Stimulated activated CD4-positive, alpha-beta T cell treated with anti-CD3 and anti-CD28 coated beads, TNF-alpha, amount 100 ng/mL, for 1 hour (primary cell): ENCODE measurements at places on chromosomes 1 and 21.

GRCh38 chr1:13820456-13820855 is 120.5 kb downstream of the PRDM2 start:
- no peak for DNase-seq

DNA sequence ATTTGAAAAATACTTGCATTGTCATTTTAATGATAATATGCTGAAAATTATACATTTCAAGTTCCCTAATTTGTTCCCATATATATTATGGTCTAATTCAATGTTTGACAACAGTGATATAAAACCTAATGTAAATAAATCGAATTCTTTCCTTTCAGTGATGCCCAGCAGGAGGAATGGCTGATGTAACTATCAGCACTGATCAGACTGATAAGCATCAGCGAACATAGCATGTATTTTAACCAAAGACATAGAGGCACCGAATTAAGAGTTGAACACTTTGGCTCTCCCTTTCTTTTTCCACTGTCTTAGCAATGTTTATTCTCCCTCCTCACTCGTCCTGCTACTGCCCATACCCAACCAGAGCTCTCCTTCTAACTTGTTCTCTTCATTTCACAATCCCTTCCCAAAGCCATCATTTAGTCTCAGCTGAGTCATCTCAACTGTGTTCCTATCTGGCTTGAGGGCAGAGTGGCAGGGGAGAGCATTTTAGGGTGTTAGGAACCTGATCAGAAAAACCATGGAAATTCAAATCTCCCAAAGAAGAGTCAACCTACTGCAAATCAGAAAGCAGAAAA is 58.8 kb upstream of the C1orf115 start:
- DNase-seq, result no peak

- DNase-seq, result no peak
Measured at GRCh38 chr21:38930853-38931252, 125.1 kb downstream of the ETS2 start.

- DNase-seq, result no peak
Measured at GRCh38 chr1:42957880-42958487, 684 bp downstream of the SLC2A1 start.

DNA sequence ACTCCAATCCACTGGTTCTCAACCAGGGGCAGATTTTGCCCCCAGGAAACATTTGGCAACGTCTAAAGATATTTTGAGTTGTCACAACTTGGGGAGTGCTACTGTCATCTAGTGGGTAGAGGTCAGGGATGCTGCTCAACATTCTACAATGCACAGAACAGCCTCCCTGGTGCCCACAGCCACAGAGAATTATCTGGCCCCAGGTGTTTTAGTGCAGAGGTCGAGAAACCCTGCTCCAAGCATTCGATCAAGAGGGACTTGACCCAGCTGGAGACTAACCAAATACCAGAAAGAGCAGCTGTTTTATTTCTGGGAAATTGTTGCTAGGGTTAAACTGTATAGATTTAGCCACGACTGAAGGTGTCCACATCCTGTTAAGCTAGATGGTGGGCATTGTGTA is 19.2 kb downstream of the CD247 start:
- DNase-seq, result no peak

DNA sequence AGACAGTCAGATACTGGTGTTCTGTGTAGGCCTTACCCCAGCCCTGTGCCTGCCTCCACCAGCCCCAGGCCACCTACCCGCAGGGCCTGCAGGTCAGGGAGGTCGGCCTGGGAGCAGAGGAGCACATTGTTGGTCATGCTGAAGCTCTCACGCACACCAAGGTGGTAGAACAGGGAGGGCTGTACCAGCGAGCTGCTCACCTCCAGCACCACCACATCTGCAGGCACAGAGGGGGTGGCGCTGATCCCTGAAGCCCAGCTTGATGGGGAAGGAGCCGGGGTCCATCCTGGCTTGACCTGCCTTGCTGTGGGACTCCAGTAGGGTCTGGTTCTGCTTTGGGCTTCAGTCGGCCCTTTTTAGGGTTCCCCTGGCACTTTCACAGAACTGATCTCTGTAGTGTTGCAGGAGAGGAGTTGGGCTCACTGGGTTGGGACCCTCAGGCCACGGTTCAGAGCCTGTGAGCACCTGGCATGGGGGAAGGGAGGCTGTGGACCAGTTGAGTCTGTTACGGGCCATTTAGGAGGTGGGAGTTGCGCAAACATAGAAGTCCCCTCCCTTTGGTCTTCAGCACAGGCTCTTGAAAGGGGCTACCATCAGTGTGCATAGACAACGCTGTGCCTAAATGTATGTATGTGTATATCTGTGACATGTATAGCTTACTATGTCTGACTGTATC is 1.9 kb downstream of the MAP3K6 start:
- DNase-seq, result no peak

- no peak for DNase-seq
Measured at GRCh38 chr21:39803393-39803792, 58.4 kb downstream of the IGSF5 start.

GRCh38 chr21:46442938-46443337 is 15.8 kb upstream of the DIP2A start:
- DNase-seq, result no peak

GRCh38 chr1:58436615-58437297 is 109.8 kb downstream of the OMA1 start:
- DNase-seq, result no peak

DNA sequence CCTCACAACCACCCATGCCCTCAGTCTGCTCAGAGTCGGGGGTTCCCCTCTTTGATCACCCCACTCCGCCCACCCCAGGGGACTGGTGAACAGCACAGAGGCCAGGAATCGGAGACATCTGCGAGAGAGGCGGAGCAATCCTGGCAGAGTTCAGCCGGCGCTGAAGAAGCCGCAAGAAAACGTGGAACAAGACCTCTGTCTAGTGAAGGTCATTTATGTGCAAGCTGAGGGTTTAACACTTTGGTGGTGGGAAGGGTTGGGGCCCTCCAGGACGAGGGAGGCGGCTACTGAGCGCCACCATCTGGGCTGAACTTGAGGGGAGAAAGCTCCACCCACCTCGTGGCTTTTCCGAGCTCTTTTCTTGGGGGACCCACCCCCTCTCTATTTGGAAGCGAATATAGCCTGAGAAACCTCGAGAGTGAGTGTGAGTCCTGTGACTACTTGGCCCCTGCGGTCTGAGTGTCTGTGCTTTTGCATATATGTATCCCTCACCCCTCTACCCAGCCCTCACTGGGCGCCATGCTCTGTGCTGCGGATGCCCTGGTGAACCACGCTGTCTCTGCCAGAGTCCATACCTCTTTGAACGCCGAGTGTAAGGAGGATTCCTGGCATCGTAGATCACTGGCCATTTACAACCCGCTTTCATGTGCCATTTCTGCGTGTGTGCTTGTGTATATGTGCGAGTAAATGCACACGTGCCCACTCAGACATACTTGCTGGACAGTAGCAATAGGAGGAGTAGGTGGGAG is 1.2 kb upstream of the EPHA10 start:
- no peak for DNase-seq

- DNase-seq, result no peak
Measured at GRCh38 chr21:32332463-32332951, 33.9 kb downstream of the MRAP start.

DNA sequence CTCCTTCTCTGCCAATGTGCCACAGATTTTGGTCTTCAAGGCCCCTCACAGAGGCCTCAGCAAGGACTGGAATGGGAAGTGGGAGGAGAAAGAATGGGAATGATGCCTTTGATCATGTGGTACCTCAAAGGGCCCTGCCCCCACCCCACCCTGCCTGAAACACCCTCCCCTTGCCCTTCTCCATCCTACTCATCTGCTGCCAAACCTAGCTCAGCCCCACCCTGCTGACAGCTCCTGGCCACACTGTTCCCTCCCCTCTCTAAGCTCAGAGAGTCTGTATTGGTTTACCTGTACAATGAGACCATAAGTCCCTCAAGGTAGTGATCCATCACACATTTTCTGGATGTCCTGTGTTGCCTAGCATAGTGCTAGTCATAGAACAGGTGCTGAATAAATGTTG is 6.7 kb upstream of the ARHGAP30 start:
- DNase-seq, result no peak
